ENCODE measurements at places on chromosomes 11 and 22. TPM values are rescaled to one million over a fixed set of nuclear protein-coding genes. Genes with fewer than 3 reads are reported as not detected.
A peak's percentile ranks its signal among the peaks of the same experiment; 100 is the strongest.

DNA sequence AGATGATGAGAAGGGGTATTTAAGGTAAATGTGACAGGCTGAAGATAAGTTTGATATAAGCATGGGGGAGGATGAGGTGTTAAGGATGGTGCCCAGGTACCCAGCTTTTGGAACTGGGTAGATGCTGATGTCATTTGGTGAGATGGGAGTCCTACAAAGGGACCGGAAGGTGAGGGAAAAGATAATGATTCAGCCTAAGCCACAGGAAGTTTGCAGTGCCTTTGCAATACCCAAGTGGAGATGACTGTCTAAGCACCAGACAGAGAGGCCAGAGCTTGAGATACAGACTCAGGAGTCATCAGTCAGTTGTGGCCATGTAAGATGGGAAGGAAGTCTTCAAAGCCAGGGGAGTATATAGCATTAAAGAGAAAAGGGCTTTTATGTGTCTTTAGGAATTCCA, 30.0 kb upstream of the SMCO4 start:
- DNase-seq, result no peak

- DNase-seq, result no peak
Measured at GRCh38 chr11:74777038-74777437, 28.4 kb downstream of the RNF169 start.

MMP7 gene
- 0.20 TPM for total RNA-seq

MYEOV gene
- 2.6 TPM for total RNA-seq

GRCh38 chr11:117945047-117945810, 16.0 kb upstream of the TMPRSS13 start:
- no peak for DNase-seq

GRCh38 chr22:18121954-18122554, 11.4 kb downstream of the TUBA8 start:
- no peak for DNase-seq

DNA sequence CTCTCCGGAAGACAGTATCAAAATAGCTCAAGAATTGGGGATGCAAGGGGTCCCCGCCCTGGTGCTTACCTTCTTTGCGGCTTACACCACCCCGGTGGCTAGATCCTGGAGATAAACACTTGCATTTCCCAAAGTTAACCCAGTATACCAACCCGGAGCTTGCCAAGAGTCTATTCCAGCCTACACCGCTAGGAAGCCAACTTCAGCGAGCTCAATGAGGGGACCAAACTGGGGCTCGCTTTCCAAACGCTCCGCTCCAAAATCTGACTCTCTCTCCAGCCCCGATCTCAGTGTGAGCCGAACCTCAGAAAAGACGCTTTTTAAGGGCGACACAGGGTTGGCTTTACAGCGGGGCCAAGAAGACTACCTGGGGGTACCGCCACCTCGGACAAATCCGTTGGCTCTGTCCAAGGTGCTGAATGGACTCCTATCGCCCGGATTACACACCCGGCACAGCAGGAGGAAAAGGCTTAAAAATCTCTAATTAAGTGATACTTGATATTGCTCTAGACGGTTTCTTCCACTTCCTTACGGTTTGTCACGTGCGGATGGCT, 20.1 kb upstream of the BDNF start:
- DNase-seq, result peak; percentile 84

DNA sequence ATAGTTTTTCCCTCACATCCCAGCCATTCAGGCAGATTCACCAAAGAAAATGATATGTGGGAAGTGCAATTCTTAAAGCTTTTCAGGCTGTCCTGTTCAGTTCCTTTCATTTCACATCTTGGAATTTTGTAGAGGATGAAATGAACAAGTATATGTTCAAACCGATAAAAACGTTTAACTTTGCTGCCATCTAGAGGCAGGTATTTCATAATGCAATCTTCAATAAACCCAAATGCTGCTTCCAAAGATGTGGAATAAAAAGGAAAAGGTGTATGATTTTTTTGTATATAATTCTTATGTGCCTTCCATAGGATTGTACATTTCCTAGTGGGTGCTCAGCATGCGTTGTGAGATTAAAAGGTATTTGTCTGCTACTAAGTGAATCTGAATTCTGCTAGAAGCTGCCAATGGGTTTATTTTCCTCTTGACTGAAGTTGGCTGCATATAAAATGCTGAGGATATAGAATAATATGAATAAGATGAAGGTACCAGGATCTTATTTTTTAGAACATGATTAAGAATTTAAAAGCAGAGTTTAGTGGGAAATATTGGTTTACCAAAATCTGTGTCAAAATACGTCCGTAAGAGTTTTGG, 199.3 kb downstream of the PGR start:
- DNase-seq, result no peak

DEUP1 gene
- 1.2 TPM for total RNA-seq

DNA sequence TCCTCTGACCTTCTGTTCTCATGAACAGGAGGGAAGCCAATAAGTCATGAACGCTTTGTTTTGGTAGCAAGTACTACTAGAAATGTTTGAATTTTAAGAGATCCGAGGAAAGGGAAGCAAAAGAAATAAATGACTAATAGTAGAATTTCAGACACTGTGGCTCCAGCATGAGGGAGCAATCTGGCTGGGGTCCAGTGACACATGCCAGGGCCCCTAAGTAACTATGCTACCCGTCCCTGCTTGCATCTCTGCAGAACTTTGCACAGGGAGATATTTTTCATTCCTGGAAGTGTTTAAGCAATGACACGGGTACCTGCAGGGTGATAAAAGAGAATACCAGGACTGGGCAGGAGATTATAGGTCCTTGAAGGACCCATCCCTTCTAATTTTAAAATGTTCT, 7.3 kb upstream of the ADAMTS8 start:
- DNase-seq, result no peak

- DNase-seq, result peak; percentile 27
Measured at GRCh38 chr11:2670541-2671100, 29.2 kb downstream of the KCNQ1OT1 start.

OVOL1 gene
- total RNA-seq, result 3.9 TPM

- no peak for DNase-seq
Measured at GRCh38 chr11:66883016-66883965, 26.4 kb downstream of the LRFN4 start.
